Fibroblast of skin of left quadriceps (primary cell): ENCODE measurements at places on chromosomes 11 and 22.
A peak's percentile ranks its signal among the peaks of the same experiment; 100 is the strongest.

DNA sequence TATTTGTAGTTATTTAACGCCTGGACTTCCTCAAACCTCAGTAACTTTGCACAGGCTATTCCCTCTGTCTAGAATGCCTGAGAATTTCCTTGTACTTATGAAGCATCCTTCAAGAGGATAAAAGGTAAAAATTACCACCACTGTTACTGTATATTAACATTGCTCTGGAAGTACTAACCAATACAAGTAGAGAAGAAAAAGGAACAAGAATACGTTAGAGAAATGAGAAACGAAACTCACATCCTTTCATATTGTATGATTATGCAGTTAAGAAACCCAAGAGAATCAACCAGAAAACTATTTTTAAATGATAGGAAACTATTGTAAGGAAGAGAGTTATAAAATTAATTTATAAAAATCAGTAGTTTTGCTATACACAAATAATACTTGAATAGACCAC lies 48.2 kb upstream of the OR5P2 start:
- DNase-seq, result no peak

GRCh38 chr11:106925245-106925644 lies 93.0 kb downstream of the GUCY1A2 start:
- peak; percentile 46 for DNase-seq

DNA sequence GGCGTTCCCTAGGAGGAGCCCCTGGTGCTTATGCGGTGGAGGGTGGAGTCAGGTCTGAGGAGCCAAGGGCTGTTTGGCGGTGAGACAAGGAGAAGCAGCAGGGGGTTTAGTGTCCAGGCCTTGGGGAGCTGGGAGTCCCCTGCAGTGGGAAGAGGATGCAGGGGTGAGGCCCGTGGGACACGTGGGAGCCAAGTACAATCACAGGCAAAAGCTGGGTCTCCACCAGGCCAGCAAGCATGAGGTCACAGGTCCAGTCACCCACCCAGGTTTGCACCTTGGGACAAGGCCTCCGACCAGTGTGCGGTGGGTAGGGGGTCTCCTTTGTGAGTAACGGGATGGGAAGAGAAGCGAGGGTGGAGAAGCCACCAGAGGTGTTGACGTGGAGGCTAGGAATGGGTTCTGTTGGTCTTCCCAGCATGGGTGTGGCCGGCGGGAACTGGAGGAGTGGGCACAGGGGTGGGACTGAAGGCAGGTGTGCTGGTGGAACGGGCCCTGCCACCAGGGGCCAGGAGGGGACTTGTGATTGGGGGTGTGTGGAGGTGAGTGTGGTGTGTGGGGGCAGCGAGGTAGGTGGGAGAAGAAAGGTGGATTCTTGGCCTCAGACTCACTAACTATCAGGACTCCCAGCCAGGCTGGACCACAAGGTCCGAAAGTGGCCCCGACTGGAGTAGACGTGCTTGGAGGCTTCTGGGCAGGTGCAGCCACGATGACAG lies 953.6 kb downstream of the TBC1D22A start:
- no peak for DNase-seq

DNA sequence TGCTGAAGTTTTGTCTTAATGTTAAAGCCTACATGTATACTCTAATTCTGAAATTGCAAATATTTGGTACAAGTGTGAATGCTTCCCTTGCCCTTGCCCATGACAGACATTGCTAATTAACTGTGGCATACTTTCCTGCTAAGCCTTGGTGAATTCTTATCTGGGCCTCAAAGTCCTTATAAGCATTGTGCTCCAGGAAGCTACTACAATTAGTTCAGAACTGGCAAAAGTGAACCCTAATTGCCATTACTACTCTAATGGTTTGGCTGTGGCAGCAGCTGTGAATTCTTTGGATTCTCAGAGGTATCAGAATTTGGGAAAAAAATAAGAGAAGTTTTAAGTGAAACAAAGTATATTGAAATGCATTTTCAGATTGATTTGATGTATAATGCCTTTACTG lies 24.3 kb downstream of the EMSY start:
- no peak for DNase-seq

DNA sequence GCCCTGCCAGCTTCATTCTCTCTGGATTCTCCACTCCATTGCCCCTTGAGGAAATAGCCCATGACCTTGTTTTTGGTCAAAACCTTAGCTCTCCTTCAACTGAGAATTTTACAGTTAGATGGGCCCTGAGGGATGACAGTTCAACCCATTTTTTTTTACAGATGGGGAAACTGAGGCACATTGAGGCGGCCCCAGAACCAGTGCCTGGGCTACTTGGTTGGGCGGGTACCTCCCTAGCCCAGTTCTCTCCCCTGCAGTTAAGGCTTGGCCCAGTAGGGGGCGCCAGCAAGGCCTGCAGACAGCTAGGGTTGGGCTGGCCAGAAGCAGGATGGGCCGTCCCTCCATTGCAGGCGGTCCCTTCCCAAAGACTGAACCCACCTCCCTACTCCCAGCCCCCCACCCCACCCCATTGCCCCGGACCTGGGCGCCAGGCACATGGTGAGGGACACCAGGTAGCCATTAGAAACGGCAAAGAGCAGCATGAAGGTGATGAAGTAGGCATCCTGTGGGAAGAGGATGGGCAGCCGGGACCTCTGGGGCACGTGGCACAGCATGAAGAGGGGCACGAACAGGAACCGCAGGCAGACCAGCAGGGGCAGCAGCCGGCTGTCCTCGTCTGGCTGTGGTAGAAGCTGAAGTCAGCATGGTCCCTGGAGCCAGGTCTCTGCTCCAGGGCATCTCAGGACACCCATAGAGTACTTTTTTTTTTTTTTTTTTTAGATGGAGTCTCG lies 7.6 kb downstream of the SLC29A2 start:
- DNase-seq, result no peak
